Progenitor cell of endocrine pancreas (in vitro differentiated cells): ENCODE measurements at places on chromosomes 13 and 19.

DNA sequence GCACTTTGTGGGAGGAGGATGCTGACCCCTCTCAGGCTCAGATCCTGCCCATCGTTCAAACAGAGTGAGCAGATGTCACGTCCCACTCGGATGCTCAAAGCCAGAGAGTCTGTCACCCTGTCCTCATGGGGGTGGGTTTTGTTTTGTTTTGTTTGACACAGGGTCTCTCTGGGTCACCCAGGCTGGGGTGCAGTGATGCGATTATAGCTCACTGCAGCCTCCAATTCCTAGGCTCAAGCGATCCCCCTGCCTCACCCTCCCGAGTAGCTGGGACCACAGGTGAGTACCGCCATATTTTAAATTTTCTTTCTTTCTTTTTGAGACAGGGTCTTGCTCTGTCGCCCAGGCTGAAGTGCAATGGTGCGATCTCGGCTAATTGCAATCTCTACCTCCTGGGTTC, 4.0 kb downstream of the ADGRE2 start:
- DNase-seq = no peak

GRCh38 chr19:10920781-10921180, 7.7 kb downstream of the YIPF2 start:
- no peak for DNase-seq

DNA sequence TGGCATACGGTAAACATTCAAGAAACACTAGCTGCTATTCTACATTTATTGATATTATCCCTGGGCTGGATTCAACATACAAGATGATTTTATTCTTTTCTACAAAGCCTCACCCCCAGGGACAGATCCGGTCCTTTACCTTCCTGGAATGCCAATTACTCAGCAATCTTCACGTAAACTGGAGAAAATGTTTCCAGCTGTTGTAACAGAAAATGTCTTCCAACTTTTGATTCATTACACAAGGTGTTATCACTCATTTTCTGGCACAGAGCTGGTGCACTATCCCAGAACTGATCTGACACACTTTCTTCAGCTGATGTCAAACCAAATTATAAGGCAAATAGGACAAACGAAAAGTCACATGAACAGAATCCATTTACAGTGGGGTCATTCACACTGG, 33.1 kb downstream of the DCLK1 start:
- DNase-seq = no peak

DNA sequence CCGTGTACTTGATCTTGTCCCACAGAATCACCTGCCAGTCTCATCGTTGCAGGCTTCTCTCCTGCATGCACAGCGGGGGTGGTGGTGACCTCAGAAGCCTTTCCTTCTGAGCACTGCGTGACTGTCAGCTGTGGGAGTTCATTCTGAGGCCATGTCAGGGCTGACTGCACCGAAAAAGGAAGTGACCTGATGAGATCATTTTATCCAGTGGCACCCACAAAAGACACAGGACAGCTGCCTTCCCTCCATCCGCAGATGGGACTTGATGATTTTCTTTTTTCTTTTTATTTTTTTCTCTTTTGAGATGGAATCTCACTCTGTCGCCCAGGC, 89.7 kb downstream of the RAB20 start:
- no peak for DNase-seq

- no peak for DNase-seq
These were observed 10.1 kb downstream of the C19orf38 start for GRCh38 chr19:10858204-10858828.

DNA sequence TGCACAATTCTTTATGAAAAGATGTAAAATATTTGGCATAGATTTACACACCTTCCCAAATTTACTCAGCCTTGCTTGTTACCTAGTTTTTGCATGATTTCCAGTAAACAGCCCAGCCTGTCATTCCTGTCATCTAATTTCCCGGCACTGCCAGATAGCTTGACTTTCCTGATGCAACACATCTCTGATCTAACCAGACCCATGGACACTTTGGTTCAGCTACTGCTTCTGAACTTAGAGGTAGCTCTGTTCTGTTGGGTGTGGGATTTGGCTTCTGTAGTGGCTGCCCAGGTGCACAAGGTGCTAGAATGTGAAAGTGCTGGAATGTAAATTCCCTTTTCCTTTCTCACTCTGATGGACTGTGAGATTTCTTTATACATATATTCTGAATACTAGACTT, 1033.5 kb downstream of the SLITRK1 start:
- no peak for DNase-seq

- DNase-seq = no peak
These were observed 105.5 kb downstream of the TEX26 start for GRCh38 chr13:31037874-31038500.

DNA sequence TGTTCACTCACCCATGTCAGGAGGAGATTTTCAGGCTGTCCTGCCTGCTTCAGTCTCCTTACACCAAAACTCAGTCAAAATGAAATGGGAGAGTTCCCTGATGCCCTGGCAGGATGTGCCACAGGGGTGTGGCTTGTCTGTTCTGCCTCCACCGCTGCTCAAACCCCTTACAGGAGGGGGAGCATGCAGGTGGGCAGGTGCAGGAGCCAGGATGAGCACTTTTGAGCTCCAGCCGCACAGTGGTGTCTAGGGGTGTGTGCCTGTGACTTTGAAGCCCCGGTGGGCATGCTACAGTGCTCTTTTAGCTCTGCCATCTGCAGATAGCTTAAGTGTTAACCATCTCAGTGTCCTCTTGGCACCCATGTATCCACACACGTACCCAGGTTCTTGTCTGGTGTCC, 71.9 kb upstream of the IPO5 start:
- DNase-seq = no peak

DNA sequence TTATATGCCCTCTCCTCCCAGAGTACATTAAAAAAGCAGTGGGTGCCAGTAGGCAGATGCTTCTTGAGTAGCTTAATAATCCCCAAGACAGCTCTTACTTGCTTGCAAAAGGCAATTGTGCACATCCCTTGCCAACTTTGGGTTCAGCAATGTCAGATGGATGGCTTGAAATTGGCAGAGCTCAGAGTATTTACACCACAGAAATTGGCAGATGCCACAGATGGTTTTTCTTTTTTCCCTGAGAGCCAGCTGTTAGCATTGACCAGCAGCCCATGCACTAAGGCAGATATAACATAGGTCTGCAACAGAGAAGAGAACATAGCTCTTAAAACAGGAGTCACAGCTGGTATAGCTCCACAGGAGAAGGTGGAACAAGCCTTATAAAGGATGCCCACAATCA, 18.4 kb upstream of the RNASEH2B start:
- no peak for DNase-seq

- no peak for DNase-seq
These were observed 299.0 kb downstream of the KLF12 start for GRCh38 chr13:73835138-73835721.

- DNase-seq = no peak
These were observed 3.2 kb upstream of the PVR start for GRCh38 chr19:44640518-44640917.

GRCh38 chr19:1720237-1720636, 33.1 kb upstream of the ONECUT3 start:
- DNase-seq = no peak
